ENCODE measurements at places on chromosomes 6 and 20.

DNA sequence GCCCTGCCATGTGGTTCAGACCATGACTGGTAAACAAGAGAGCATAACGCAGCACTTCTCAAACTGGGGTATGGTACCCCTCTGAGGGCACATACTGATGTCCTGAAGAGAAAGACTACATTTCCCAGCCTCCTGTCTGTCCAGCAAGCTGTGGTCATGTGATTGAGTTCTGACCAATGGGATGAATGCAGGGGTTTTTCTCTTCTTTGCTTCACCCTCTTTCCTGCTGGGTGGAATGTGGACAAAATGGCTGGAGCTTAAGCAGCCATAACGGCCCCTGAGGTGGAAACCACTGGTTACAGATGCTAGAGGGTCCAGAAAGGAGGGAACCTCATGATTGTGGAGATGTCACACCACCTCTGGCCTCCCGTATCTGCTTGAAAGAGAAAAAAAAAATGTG is 19.4 kb upstream of the KCNB1 start:
- no peak for DNase-seq

DNA sequence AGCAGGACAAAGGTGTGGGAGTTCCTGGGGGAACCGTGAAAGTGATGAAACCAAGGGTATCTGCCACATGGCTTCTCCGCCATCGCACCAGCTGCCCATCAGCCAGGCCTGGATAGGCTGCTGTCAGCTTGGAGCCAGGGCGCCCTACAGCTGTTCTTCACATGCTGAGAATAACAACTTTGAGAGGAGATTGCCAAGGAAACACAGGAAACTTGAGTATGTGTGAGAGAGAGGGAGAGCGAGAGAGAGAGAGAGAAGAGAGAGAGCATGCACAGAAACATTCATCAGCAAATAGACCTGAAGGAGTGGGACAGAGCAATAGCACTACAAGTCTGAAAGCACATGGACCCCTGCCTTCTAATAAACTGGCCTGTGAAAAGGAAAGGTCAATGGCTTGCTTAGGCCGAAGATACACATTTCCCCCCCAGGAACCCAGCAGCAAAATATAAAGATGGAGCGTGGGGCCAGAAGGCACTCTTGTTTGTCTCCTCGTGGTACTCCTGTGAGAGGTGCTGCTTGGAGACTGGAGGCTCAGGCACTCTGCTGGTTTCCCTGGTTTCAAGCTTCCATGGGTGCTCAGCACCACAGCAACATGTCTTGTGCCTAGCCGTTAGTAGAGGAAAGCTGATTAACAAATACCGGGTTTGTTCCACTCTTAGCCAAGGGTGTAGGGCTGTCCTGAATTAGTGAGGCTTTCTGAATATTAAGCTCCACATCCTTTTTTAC is 53.0 kb downstream of the SNAP25 start:
- peak; percentile 44 for DNase-seq

- DNase-seq, result no peak
Observed at GRCh38 chr6:139592011-139592410, 217.6 kb upstream of the CITED2 start.

DNA sequence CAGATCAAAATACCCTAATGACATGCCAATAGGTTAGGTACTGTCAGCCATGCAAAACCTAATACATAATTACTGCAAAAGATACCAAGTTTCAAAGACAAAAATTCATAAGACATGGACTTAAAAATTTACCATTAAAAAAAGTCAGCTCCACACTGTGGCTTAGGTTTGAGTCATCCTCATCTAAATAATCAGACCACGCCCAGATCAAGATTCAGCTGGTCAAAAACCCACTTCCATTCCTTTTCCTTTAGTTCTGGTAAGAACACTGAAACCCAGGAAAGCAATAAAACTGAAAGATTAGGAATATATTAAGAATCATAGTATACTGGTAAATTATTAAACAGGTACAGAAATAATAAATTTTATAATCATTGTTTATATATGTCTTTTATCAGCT is 81.0 kb upstream of the ASF1A start:
- DNase-seq, result no peak

- DNase-seq, result no peak
Observed at GRCh38 chr20:4919047-4919704, 82.1 kb downstream of the SLC23A2 start.

GRCh38 chr6:56837322-56837894 is 117.5 kb upstream of the BEND6 start:
- DNase-seq, result no peak

GRCh38 chr6:168314948-168315347 is 4.6 kb downstream of the DACT2 start:
- no peak for DNase-seq

GRCh38 chr6:13664703-13665352 is 46.8 kb downstream of the RANBP9 start:
- DNase-seq, result no peak

- DNase-seq, result no peak
Observed at GRCh38 chr20:22796469-22797077, 212.2 kb upstream of the FOXA2 start.

DNA sequence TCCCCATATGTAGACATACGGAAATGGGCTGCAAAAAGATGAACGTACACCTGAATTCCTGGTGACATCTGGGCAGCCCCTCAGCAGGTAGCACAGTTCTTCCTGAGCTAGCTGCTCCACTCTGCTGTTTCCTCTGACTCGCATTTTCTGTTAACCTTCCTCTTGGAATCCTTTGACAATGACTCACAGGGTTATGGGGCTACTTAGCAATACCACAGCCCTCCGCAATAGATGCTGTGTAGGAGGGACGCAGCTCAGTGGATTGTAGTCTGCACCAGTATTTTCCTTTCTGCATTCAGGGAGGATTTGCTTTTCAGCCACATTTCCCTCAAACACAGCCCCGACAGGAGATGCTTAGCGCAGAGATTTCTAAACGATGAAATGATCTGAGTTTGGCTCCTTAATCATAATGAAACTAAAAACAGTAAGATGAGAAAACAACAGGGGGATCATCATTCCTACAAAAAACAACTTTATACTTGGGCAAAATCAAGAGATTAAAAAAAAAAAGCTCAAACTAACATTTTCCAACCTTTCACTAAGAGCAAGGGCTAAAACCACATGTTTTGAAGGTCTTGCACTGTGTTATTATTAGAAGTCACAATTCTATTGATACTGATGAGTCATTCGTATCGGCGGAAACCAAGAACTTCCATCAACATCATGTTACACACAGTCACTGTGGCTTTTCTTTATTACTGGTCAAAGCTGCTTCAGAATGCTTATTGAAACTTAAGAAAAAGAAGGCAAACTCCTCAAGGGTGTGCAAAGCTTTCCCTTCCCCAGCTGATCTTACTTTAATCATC is 12.2 kb downstream of the BACH2 start:
- DNase-seq, result no peak

- DNase-seq, result no peak
Observed at GRCh38 chr6:138538390-138539031, 39.2 kb upstream of the NHSL1 start.

DNA sequence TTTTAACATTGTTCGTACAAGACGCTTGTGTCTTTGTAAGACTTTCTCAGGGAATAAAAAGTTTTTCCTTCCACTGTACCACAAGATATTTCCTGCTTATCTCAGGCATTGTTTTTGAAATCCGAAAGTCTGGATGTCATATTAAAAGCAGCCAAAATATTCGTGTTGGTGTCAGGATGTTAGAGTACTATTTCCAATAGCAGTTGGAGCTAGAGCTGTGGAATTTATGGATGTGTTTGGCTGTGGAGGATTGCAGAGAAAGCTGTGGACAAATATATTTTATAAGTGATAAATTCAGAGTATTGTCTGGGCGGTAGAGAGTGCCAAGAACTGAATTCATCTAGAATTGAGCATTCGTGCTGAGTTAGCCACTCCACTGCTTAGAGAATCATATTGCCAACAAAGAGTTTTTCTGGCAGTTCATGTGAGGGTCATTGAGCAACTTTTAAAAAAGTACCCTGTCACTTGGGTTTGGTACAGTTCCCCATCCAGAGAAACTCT is 57.7 kb downstream of the ZDHHC14 start:
- DNase-seq, result no peak

DNA sequence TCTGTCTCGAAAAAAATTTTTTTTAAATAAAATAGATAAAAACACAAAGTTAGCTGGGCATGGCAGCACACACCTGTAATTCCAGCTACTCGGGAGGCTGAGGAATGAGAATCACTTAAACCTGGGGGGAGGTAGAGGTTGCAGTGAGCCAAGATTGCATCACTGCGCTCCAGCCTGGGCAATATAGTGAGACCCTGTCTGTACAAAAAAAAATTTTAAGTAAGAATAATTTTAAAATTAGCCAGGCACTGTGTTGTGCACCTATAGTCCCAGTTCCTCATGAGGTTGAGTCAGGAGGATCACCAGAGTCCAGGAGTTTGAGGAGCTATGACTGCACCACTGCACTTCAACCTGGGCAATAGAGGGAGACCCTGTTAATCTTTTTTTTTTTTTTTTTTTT is 149.2 kb upstream of the SHLD1 start:
- no peak for DNase-seq

- no peak for DNase-seq
Observed at GRCh38 chr6:22151892-22152291, 144.9 kb downstream of the PRL start.

GRCh38 chr20:34070859-34071258 is 41.2 kb downstream of the EIF2S2 start:
- no peak for DNase-seq

- no peak for DNase-seq
Observed at GRCh38 chr20:22652681-22653588, 68.6 kb upstream of the FOXA2 start.

DNA sequence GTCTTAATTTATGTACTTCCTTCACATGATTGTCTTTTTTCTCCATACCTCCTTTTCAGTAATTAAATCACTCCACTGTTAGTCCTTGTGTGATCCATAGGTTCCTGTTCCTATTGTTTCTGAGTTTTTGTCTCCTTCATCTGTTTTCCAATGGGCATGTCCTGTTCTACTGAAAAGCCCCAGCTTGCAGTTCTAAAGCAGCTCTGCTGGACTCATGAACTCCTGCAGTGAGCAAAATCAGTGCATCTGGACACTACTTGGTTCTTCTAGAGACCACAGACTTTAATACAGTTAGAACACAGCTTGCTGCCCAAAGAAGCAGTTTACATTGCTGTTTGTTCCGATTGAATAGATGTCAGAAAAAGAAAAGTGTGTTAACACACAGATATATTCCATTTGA is 593.3 kb upstream of the HS3ST5 start:
- no peak for DNase-seq

- DNase-seq, result no peak
Observed at GRCh38 chr20:31565699-31566318, 39.3 kb upstream of the ID1 start.

DNA sequence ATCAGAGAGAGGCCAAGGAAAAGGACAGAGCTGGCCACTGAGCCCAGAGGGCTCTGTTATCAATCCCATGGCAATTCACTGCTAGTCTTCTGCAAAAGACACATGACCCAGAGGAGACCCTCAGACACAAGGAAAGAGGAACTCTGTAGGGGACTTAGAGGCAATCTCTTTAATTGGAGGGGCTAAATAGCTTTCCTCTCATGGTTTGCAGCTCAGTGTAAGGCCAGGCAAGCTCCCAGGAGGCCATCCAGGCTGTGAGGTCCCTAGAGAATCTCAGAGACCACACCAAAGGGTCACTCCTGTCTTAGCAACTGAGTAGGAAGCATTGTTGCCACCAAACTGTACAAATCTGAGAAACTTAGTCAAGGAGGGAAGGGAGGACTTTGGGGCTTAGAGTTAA is 10.0 kb upstream of the HLA-DOA start:
- DNase-seq, result no peak

DNA sequence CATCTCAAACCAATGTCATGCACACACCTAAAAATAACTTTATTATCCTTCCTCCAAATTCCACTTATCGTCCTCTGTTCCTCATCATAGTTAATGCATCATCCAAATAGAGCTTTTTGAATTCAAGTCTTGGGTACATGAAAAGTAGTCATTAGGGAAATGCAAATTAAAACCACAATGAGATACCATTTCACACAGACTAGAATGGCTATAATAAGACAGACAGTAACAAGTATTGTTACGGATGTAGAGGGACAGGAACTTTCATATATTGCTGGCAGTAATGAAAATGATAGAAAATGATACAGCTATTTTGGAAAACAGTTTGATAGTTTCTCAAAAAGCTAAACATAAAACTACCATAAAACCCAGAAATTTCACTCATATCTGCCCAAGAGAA is 59.1 kb downstream of the FHL5 start:
- no peak for DNase-seq

DNA sequence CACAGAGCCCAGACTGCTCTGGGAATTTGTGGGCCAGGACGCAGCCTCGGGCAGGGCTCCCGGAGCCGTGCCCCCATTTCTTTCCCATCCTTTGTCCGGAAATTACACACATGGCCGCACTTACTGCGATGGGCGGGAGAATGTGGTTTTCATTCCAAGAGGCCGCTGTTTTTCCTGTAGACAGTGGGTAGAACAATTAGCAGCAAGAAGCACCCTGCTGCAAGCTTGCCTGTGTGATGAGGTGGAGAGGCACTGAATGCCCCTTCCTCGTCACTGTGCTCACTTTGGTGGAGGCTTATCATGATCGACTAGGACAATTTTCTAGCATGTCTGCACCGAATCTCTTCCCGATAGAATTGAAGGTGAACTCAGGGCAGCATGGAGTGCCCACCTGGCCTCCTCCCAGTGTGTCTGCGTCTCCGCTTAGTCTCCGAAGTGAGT is 102.8 kb downstream of the DACT2 start:
- no peak for DNase-seq

DNA sequence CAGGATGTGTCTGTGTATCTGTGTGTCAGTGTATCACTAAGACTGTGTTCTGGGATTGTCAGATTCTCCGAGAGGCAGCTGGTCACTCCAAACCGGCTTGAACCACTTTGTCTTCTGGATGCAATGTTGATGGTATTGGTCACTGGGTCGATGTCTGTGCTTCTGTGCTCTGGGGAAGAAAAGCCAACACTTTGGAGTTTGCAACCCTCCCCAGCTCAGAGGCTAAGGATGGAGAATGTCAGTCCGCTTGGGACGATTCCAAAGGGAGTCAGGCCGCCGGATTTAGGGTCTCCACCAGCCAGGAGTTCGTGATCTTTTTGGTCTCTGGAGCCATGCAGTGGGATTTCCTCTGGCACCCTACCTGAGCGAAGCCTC is 5.2 kb downstream of the MAFB start:
- DNase-seq, result no peak

- DNase-seq, result no peak
Observed at GRCh38 chr6:14092316-14092715, 25.3 kb upstream of the CD83 start.

- no peak for DNase-seq
Observed at GRCh38 chr20:23268792-23269354, 81.7 kb upstream of the NXT1 start.
